Upper lobe of right lung (tissue), 1 donor: ENCODE measurements at places on chromosomes 2 and 18. TPM values are rescaled to one million over a fixed set of nuclear protein-coding genes. Genes with fewer than 3 reads are reported as not detected.

GRCh38 chr18:61896757-61897156 lies 4.0 kb upstream of the RNF152 start:
- H3K4me3 ChIP-seq, result no peak overlapping the region
- H3K27me3 ChIP-seq, result peaks cover 6% of the 10 kb centered on the region
- no peak for DNase-seq

GRCh38 chr2:154242687-154243086 lies 371.0 kb downstream of the GALNT13 start:
- no peak overlapping the region for H3K4me3 ChIP-seq
- no peaks in the 10 kb centered on the region for H3K27me3 ChIP-seq
- no peaks in the 10 kb centered on the region for H3K36me3 ChIP-seq
- no peak for DNase-seq

- peaks cover 27% of the 10 kb centered on the region for H3K4me1 ChIP-seq
- no peak overlapping the region for H3K4me3 ChIP-seq
- no peaks in the 10 kb centered on the region for H3K27me3 ChIP-seq
Measured at GRCh38 chr18:48898521-48898920, 52.2 kb downstream of the SMAD7 start.

DNA sequence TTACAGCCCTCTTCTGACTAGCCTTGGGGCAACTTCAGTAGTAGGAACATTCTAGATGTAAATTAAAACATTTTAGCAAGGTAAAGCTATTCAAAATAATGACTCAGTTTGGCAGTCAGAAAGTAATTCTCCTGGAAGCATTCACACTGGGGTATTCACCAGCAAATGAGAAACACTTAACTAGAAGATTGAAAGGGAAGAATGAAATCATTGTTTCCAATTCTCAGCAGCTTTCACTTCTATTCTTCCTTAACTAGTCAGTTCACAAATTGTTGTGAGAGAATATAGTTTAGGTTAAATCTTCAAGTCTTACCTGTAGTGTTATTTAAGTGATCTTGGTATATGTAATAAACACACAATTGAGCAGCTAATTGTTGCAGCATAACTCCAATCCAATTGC lies 1135.6 kb upstream of the FAM98A start:
- no peaks in the 10 kb centered on the region for H3K36me3 ChIP-seq
- no peak for DNase-seq
- no peak overlapping the region for H3K27ac ChIP-seq

DNA sequence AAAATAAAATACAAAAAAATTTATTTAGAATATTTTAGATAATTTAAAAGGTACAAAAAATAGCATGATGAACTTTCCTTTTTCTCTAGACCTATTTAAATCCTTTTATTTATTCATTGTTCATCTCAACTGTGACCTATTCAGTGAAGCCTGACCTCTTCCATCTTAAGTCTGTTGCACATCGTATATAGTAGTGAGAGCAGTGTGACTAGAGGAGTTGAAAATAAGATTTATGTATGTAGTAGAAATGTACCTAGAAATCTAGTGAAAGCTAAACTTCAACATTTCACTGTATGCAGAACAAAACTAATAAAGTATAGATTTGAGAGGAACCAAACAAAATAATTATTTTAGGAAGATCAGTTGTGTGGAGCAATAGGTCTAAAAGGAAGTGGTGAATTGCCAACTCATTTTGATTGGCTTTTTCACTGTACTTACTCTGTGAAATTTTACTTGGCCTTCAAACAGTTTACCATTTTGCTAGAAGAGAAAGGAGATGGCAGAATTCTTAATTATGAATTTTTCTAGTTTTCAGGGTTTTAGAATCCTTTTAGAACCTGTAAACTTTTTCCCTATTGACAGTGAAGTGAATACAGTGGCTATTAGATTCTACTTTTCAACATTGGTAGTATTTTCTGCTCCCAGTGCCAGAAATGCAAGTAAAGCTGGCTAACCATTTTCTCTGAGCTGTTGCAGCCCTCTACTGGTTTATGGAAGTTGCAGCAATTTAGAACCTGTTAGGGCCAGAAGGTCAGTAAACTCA lies 11.0 kb downstream of the ANKRD12 start:
- H3K4me3 ChIP-seq, result no peak overlapping the region
- H3K4me1 ChIP-seq, result peaks cover 72% of the 10 kb centered on the region
- no peaks in the 10 kb centered on the region for H3K27me3 ChIP-seq
- no peak for DNase-seq
- no peaks in the 10 kb centered on the region for H3K36me3 ChIP-seq
- H3K27ac ChIP-seq, result peak overlapping the region; percentile 20

GRCh38 chr2:63035660-63036059 lies 15.0 kb upstream of the OTX1 start:
- H3K36me3 ChIP-seq, result no peaks in the 10 kb centered on the region
- no peaks in the 10 kb centered on the region for H3K27me3 ChIP-seq
- H3K4me3 ChIP-seq, result no peak overlapping the region
- no peaks in the 10 kb centered on the region for H3K4me1 ChIP-seq

- H3K27me3 ChIP-seq, result no peaks in the 10 kb centered on the region
- no peak overlapping the region for H3K27ac ChIP-seq
- H3K4me3 ChIP-seq, result no peak overlapping the region
- no peaks in the 10 kb centered on the region for H3K36me3 ChIP-seq
Measured at GRCh38 chr2:154193246-154193645, 321.5 kb downstream of the GALNT13 start.

- no peak for DNase-seq
- H3K27me3 ChIP-seq, result no peaks in the 10 kb centered on the region
- H3K27ac ChIP-seq, result no peak overlapping the region
- no peaks in the 10 kb centered on the region for H3K4me1 ChIP-seq
- no peak overlapping the region for H3K4me3 ChIP-seq
- H3K36me3 ChIP-seq, result no peaks in the 10 kb centered on the region
Measured at GRCh38 chr18:47283476-47283875, 32.0 kb upstream of the SKOR2 start.

DNA sequence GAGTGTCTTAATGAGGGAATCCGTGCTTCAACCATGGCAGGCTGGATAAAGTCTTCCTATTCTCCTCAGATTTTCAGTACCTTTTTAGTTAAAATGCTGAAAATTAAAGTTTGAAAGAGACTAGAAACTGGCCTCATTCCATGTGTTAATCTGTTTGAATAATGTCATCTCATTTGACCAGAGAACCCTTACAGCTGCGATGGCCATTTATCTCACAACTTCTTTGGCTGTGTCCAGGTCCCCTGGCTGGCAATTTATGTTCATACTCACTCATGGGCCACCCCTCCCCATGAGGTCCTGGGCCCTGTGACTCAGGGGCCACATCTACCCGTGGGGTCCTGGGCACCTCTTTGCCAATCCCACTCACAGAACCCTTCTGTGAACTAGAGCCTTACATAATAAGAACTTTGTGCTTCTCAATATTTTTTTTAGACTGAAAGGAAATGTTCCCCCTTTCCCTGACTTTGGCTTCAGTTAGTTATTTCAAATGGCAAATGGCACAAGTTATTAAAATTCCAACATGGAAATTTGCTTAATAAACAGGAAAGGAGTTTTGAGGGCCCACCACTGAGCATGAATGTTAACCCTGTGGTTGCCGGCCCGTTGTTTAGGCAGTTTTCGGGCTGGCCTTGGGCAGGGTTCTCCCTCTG lies 134.6 kb downstream of the UXS1 start:
- no peaks in the 10 kb centered on the region for H3K27me3 ChIP-seq
- DNase-seq, result no peak
- H3K4me3 ChIP-seq, result no peak overlapping the region
- no peaks in the 10 kb centered on the region for H3K4me1 ChIP-seq

DNA sequence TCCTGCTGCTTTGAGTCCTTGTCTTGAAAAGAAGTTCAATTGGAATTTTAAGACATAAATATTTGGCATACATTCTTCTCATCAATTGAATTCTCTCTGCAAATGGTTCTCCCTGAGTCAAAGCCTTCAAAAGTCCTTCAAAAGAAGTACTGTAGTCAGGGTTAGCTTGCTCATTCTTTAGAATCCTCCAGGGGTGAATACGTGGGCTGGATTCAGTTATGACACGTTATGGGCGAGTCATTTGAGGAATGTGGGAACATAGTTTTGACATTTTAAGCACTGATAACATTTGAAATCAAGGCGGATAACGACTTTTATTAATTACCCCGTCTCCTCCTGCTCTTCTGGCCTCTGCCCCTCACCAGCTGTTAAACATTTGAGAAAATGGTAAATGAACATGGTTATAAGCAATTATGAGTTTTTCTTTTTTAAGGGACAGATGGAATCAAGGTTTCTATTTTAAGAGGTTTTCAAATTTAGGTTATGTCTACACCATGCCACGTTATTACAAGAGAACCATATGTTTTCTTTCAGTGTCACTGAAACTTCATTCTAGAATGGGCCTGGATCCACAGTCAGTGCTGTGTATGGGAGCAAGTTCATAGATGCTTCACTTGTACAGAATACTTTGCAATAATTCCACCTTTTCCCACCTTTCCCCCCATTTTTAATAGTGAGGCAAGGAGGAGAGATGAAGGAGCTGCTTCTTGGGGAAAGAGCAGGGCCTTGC lies 273.1 kb downstream of the TSN start:
- H3K27ac ChIP-seq, result no peak overlapping the region
- no peaks in the 10 kb centered on the region for H3K36me3 ChIP-seq

DNA sequence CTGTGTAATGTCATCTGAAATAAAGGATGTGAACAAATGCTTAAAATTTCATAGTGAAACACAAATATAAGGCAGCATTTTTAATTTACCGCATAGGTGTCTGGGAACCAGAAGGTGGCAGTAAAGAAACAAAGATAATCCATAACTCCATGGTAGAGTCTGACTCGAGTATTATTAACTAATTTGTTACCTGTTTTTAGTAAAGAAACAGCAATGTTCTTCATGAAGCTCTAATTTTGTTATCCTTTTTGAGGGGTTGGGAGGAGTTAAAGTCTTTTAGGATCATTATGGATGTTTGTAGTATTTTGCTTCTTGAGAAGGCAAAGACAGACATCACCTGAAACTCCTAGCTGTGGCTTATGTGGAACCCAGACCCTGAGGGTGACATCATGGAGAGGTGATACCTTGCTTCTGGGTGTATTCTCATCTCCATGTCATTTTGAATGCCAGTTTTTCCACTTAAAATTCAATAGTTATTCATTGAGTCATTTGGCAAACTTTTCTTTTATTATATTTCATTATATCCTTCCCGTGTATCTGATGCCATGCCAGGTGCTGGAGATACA lies 286.2 kb upstream of the EPAS1 start:
- no peak overlapping the region for H3K27ac ChIP-seq
- peaks cover 8% of the 10 kb centered on the region for H3K4me1 ChIP-seq
- H3K27me3 ChIP-seq, result no peaks in the 10 kb centered on the region
- peaks cover 41% of the 10 kb centered on the region for H3K36me3 ChIP-seq
- DNase-seq, result no peak

- no peak for DNase-seq
- no peaks in the 10 kb centered on the region for H3K36me3 ChIP-seq
- no peak overlapping the region for H3K27ac ChIP-seq
Measured at GRCh38 chr2:233240897-233241296, 10.6 kb upstream of the ATG16L1 start.

- no peaks in the 10 kb centered on the region for H3K36me3 ChIP-seq
- no peak overlapping the region for H3K4me3 ChIP-seq
- H3K27ac ChIP-seq, result no peak overlapping the region
- no peaks in the 10 kb centered on the region for H3K4me1 ChIP-seq
Measured at GRCh38 chr2:62884514-62884913, 166.1 kb upstream of the OTX1 start.

- H3K4me1 ChIP-seq, result peaks cover 4% of the 10 kb centered on the region
- no peak overlapping the region for H3K4me3 ChIP-seq
- no peak overlapping the region for H3K27ac ChIP-seq
- H3K27me3 ChIP-seq, result no peaks in the 10 kb centered on the region
Measured at GRCh38 chr2:25358836-25359235, 17.1 kb upstream of the DNMT3A start.

DNA sequence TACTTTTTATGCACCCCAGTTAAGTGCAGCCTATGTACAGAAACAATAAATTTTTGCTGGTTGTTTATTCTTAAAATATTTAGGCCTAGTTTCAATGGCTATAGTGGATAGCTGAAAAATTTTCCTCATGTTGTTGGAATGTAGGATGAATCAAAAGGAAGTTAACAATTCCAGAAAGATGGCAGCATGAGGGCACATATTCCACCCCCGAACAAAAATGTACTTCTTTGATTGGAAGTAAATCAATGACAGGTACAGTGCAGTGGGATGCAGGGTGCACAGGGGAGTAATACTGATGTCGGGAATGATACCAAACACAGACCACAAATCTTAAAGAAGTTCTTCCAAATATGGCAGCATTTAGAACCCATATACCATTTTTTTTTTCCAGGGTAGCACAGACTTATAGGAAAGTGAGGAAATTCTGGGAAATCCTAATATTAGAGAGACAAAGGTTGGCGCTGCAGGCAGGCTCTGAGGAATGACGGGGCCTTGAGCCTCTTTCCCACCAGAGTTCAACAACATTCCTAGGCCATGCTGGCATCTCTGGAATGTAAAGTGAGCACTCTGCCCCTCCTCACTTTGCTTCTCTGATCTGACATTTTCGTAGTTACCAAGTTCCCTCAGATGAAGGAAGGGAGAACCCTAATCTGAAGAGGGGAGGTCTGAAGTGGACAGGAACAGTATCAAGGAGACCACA lies 36.6 kb upstream of the IKZF2 start:
- H3K36me3 ChIP-seq, result no peaks in the 10 kb centered on the region
- no peak overlapping the region for H3K27ac ChIP-seq
- no peak for DNase-seq
- no peaks in the 10 kb centered on the region for H3K4me1 ChIP-seq
- no peaks in the 10 kb centered on the region for H3K27me3 ChIP-seq

DNA sequence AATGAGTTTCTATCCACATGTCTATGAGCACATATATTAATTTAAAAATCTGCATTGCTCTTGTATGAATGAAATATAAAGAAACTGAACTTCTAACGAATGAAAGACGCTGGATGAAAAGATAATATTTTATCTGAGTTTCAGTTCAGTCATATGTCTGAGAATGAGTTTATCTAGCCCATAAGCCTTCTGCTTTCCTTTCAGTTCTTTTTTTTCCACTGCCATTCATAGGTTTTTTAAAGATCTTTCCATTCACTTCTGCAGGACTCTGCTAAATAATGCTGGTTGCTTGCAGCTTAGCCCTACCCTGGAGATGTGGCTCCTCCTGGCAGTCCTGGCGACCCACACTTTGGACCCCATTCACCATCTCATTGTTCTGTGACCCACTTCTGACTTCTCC lies 109.0 kb downstream of the BCL2 start:
- no peaks in the 10 kb centered on the region for H3K4me1 ChIP-seq
- H3K27ac ChIP-seq, result no peak overlapping the region
- H3K4me3 ChIP-seq, result no peak overlapping the region
- no peaks in the 10 kb centered on the region for H3K36me3 ChIP-seq

- H3K27ac ChIP-seq, result no peak overlapping the region
- DNase-seq, result no peak
- no peaks in the 10 kb centered on the region for H3K36me3 ChIP-seq
- H3K4me3 ChIP-seq, result no peak overlapping the region
Measured at GRCh38 chr2:235314371-235314930, 179.4 kb upstream of the AGAP1 start.

The NEB gene
- 1.9 TPM for total RNA-seq

The KLHL14 gene
- 0.72 TPM for total RNA-seq

The ZNF385B gene
- total RNA-seq, result 62.3 TPM

The DLX1 gene
- total RNA-seq, result not detected

The MFSD2B gene
- total RNA-seq, result 0.35 TPM

The TTR gene
- total RNA-seq, result not detected

The CHRND gene
- not detected for total RNA-seq
